T-helper 22 cell (primary cell): ENCODE measurements at places on chromosomes 6 and 20.

- no peak for DNase-seq
These were observed 3.0 kb downstream of the HLA-E start for GRCh38 chr6:30491991-30492952.

- no peak for DNase-seq
These were observed 513.4 kb downstream of the PKHD1 start for GRCh38 chr6:51574040-51574439.

GRCh38 chr6:169723200-169723909 lies 945 bp downstream of the PHF10 start:
- DNase-seq: peak; percentile 55

GRCh38 chr6:109718991-109719390 lies 27.9 kb downstream of the FIG4 start:
- DNase-seq: no peak

GRCh38 chr6:169452117-169452868 lies 198.6 kb upstream of the THBS2 start:
- DNase-seq: no peak

- no peak for DNase-seq
These were observed 42.9 kb downstream of the RSPO4 start for GRCh38 chr20:958936-959815.

DNA sequence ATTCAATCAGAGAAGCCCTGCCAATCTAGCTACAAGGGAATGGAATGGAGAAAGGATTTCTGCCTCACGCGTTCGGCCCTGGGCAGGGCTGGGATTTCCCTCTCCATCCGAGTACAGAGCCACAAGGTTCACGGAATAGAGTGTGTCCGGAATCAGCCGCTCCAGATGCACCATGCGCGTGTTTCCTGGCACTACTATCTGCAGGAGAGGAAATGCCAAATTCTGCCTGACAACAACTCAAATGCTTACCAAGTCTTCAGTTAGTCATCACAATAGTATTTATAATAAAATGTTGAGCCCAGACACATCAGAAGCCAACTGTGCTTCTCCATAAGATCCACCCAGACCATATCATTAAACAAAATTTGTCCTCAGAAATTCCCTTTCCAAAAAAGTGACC lies 75.1 kb downstream of the COL12A1 start:
- no peak for DNase-seq

DNA sequence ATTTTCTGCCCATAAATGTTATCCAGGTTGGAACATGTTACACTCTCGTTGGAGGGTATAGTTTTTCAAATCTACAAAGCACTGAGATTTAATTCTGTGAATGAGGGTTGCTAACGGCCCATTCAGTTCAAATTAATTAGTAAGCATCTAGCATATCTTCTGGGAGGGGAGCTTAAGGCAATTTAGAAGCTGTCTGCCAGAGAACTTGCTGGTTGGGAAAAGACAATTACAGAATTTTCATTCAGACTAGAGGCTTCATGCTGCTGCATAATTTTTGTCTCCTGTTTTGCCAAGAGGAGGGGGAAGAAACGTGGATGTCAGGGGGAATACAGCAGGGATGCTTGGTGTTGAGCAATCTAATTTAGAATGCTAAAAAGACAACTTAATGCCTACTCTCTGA lies 268.3 kb upstream of the FAM83B start:
- no peak for DNase-seq
